Naive thymus-derived CD8-positive, alpha-beta T cell (primary cell): ENCODE measurements at places on chromosomes 6 and 20.

DNA sequence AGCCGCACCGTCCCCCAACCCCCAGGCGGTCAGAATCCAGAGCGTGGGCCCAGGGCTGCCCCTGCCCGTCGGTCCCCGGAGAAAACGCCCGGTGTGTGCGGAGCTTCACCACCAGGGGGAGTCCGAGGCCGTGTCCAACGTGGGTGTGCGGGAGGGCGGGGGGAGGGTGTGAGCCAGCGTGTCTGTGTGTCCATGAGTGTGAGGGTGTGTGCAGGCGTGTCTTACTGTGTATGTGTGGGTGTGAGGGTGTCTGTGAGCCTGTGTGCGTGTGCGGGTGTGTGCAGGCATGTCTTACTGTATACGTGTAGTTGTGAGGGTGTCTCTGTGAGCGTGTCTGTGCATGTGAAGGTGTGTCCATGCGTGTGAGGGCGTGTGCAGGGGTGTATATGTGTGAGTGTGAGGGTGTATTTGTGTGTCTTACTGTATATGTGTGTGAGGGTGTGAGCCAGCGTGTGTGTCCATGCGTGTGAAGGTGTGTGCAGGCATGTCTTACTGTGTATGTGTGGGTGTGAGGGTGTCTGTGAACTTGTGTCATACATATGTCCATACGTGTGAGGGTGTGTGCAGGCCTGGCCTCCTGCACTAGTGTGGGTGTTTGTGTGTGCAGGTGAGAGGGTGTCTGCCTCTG is 24.6 kb upstream of the GATA5 start:
- peak; percentile 79 for DNase-seq

DNA sequence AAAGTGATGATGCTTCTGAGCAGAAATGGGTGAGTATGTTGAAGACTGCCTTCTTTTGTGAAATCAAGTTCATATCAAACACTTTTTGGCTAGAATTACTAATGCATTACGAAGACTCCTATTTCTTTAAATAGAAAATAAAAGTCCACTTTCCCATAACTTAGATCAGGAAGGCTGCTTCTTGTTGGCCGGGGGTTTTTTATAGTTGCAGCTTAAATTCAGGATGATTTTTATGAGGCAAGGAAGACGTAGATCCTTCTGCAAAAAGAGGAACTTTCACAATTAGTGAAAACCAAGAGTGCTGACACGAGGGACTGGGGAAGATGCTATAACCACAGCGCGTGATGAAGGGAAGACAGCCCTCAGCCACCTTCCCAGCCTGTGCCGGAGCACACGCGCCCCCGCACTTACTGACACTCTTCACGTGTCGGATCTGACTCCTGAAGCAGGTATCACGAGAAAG is 206.1 kb upstream of the PRDM1 start:
- DNase-seq, result no peak

DNA sequence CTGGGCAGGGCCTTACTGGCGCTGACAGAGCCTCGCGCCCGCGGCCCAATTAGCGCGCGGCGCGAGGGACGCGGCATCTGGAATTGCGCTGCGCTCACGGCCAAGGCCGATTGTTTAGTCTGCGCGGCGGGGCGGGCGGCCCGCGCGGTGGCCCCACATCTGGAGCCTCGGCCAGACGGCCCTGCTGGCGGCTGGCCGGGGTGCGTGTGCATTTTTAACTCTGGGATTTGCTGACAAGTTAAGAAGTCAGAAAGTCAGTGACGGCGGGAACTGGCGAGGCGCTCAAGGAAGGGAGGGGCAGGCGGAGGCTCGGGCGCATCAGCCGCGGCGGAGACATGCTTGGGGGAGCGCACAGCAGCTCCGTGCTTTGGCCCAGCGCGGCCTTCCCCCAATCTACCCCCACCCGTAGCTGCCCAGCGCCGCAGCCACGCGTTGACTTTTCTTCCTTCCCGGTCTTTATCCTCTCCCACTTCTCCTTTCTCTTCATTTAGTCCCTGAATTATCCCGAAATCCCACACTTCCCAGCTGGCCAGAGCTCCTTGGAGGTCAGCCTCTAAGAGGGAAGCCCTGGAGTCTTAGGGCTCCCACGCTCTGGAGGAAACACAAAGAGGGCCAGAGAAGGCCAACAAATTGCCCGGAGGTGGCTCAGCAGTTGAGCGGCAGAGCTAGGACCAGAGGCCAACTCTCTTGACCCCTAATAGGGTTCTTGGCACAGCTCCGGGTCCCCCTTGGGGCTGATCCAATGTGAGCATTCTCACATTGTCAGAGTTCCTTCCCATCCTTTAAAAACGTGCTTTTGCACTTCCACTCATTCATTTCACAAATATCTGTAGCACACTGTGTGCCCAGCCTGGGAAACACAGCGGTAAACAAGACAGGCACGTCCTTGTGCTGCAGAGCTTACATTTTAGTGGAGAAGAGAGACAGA is 40.8 kb upstream of the FOXP4 start:
- DNase-seq, result no peak

- DNase-seq, result no peak
These were observed 98.3 kb upstream of the PDE7B start for GRCh38 chr6:135753196-135753595.

DNA sequence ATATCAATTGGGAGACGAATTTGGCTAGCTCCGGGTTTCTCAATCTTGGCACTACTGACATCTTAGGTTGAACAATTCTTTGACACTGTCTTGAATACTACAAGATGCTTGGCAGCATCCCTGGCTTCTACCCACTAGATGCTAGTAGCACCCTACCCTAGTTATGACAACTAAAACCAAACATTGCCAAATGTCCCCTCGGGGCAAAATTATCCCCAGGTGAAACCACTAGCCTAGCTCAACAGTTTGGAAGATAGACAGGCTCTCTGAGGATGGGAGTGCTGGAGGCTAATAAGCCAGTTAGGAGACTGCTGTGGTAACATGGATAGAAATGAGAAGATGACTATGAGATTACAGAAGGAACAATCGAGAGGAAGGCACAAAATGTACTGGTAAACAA is 20.9 kb downstream of the CCNC start:
- DNase-seq, result no peak

GRCh38 chr20:17969884-17970409 is 1.1 kb downstream of the MGME1 start:
- peak; percentile 6 for DNase-seq

DNA sequence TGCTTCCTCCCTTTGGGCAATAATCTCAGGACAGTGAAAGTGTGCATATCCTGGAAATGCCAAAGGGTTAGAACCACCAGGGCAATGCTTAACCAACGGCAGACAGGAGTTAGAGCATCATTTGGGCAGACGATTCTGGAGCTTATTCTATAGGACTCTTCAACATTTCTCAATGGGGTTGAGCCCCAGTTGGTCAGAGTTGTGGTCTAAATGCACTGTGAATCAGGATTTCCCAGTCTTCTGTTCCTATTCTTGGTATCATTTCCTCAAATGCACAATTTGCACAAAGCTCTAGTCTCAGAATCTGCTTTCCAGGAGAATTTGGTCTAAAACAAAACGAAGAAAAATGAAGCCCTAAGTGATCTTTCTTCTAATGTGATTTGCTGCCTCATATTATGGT is 389.6 kb upstream of the JAG1 start:
- DNase-seq, result no peak

GRCh38 chr6:163319609-163320366 is 94.7 kb upstream of the QKI start:
- no peak for DNase-seq

GRCh38 chr6:36786055-36786675 is 53.1 kb downstream of the CPNE5 start:
- DNase-seq, result no peak

GRCh38 chr6:34396518-34396917 is 4.0 kb upstream of the NUDT3 start:
- DNase-seq, result no peak

DNA sequence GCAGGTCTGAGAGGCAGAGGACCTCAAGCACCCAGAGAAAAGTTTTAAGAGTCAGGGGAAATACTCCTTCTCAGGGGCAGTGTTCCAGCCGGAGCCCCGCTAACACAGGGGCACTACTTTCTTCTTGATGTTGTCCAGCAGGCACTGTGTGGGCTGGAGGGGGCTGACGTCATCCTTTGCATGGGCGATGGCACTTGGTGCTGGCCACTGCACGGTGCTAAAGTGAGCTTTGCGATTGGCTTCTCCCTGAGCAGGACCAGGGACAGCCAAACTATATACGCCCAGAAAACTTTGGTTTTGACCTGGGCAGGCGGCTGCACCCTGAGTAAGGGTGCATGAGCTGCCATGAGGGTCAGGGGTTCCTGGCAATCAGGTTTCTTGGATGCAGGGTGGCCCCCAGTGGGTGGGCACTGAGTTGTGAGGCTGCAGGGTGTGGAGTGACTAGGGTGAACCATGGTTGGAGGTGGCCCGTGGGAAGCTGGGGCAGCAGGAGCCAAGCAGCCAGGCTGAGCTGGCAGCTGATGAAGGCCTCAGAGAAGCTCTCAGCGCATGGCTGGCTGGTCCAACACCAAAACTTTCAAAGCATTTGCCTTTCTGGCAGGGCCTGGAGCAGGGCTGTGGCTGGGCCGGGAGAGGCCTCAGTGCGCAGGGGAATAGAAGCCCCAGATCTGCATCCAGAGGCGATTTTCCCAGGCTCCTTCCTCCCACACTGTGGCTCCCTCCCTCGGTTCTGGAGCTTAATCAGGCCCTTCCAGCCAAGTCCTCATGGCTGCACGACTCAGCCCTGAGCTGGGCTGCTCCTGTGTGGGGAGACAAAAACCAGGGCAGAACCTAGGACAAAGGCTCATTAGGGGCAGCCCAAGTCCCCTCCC is 18.3 kb downstream of the MRPS18A start:
- no peak for DNase-seq

DNA sequence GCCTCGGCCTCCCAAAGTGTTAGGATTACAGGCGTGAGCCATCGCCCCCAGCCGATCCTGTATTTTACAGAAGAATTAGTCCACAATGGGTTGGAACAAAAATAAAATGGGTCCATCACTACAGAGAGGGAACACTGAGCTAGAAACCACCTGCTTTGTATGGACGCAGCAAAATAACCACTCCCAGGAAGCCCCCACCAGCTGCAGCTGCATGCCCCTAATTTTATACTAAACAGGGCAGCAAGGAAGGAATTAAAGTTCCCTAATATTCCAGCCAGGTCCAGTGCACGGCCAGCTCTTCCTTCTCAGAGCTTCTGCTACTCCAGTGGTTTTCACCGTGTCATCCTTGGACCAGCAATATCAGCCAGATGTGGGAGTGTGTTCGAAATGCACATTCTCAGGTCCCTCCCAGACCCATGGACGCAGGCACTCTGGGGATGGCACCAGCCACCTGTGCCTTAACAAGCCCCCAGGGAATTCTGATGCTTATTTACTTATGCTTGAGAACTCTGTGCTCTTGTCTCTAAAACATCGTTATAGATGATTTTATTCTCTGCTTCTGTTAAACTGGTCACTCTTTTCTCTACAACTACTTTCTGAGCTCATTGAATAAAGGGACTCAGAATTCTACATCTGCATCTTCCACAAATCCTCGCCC is 189.5 kb upstream of the SLC24A3 start:
- no peak for DNase-seq

DNA sequence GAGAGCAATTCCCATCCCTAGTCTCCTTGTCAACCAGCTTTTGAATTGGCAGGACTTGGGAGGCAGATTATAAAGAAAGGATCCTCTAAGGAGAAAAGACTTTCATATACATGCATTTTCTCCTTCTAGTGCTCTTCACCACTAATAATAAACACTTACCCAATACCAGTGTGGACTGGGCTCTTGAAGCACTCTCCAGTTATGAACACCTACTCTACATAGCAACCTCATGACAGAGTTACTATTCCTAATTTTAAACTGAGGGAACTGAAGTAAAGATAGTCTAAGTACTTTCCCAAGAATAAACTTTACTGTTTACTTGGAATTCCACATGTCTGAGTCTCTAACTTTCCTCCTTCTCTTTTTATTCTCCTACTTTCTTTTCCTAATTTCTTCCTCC is 4.8 kb downstream of the COL9A1 start:
- no peak for DNase-seq

- no peak for DNase-seq
These were observed 39.0 kb downstream of the MAN1A1 start for GRCh38 chr6:119310486-119311036.

DNA sequence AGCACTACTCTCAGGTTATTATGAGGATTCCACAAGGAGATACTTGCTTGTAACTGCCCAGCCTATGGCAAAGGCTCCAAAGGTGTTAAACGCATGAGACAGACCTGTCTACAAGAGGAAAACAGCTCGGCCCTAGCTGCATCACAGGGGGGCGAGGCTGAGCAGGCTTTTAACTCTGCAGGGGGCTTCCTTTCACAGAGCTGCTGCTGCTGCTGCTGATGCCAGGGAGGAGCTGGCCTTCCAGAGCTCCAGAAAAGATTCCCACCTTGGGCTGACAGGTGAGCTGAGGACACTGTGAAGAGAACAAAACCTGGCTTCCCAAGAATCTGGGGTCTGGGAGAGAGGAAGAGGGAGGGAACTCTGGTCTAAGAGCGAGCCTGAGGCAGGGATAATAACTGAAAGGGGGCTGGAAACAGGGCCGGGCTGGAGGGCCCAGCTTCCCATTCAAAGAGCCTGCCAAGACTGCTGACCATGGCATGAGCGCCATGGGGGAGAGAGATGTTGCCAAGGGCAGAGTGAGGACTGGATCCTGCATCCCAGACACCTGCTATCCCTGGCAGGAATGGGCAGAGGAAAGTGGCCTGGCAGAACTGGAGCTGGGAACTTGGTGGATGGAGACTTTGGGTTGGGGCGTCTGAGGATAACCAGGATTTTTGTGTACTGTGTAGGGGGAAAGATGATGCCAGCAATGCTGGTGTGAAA is 211.1 kb upstream of the LRFN2 start:
- DNase-seq, result no peak

GRCh38 chr6:124057461-124057860 is 253.8 kb downstream of the NKAIN2 start:
- no peak for DNase-seq

GRCh38 chr20:10288954-10289646 is 70.5 kb downstream of the SNAP25 start:
- no peak for DNase-seq

GRCh38 chr20:36152261-36152660 is 2.3 kb upstream of the EPB41L1 start:
- no peak for DNase-seq

DNA sequence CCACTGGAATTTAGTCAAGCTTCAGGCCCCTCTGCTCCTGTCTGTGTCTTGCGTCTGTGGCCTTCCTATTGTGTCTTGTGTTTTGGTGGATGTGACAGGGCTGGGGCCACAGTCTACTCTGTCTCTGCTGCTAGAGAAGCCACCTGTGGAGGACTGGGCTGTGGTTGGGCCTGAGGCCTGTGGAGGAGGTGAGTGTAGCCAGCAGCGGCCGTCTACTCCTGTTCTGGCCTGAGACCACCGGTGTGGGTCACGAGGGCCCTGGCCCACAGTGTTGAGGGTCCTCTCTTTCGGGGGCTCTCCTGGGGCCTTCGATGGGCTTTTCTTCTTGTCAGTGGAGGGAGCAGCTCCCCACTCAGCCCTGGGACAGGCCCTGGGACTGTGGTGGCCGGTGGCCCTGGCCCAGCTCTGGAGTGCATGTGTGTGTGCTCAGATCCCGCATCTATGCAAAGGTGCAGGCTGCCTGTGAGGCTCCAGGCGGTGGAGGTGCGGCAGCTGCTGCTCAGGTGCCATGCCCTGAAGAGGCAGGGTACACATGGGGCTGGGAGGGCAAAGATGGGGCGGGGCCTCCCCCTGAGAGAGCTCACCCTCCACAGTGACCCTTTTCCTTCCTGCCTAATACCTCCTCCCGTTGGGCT is 20.8 kb downstream of the SDCBP2 start:
- no peak for DNase-seq

GRCh38 chr20:62486484-62486883 is 10.7 kb upstream of the GATA5 start:
- DNase-seq, result no peak

- peak; percentile 32 for DNase-seq
These were observed 60.8 kb upstream of the MAP3K4 start for GRCh38 chr6:160930547-160931377.

GRCh38 chr6:31908791-31909190 is 6.9 kb upstream of the ZBTB12 start:
- DNase-seq, result no peak

GRCh38 chr6:123580331-123580730 is 56.4 kb downstream of the TRDN start:
- no peak for DNase-seq
